ENCODE measurements at places on chromosomes 12 and 14. TPM values are rescaled to one million over a fixed set of nuclear protein-coding genes. Genes with fewer than 3 reads are reported as not detected.
A peak's percentile ranks its signal among the peaks of the same experiment; 100 is the strongest.

GRCh38 chr12:100962086-100962712 lies 167.6 kb downstream of the ANO4 start:
- DNase-seq, result no peak

FOXG1 gene
- under 0.01 TPM for polyA plus RNA-seq

DNA sequence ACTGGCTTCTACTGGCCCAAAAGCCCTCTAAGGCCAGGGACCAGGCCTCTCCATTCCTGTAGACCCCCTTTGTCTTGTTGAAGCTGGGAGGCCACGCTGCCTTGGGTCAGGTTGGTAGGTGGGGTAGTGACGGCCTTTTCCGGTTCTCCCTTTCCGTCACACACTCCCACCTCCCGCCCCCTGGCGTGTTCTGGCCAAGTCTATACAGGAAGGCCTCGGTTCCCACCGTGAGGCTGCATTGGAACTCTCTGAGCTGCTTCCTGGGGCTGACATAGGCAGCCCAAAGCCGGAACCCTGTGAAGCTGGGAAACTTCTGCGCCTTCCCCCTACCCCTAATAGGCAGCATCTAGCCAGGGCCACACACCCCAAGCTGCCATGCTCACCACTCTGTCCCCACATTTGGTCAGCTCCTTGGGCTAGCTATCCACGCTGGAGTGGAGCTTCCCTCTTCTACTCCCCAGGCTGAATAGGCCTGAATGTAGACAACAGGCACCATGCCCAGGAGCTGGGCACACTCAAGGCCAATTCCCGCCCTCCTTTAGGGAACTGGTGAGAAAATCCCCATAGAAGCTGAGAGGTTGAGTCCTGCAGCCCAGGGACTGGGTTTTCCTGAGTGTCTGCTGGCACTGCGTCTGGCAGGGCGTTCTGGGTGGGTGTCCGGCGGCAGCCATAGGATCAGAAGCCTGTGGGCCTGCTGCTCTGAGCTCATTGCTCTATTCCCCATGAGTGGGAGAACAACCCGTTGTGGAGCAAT lies 35.7 kb downstream of the RIN3 start:
- DNase-seq, result peak; percentile 55

DNA sequence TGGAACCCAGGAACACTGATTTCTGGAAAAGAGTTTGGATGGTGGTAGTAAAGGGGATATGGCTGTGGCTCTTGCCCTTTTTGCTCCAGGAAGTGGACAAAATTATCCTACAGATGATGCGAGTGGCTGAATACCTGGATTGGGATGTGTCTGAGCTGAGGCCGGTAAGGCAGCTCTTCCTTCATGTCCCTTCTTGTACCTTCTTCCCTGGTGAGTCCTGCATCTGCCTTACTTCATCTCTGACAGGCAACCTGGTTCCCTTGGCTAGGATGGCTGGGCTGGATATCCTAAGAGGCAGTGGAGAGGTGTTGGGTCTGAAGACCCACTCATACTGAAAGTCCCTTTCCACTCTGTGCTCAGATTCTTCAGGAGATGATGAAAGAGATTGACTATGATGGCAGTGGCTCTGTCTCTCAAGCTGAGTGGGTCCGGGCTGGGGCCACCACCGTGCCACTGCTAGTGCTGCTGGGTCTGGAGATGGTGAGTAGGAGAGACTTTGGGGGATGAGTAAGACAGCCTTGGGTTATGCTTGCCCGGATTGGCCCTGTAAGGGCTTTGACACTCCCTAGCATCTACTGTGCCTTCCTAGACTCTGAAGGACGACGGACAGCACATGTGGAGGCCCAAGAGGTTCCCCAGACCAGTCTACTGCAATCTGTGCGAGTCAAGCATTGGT lies 8.0 kb downstream of the DGKA start:
- no peak for DNase-seq

DNA sequence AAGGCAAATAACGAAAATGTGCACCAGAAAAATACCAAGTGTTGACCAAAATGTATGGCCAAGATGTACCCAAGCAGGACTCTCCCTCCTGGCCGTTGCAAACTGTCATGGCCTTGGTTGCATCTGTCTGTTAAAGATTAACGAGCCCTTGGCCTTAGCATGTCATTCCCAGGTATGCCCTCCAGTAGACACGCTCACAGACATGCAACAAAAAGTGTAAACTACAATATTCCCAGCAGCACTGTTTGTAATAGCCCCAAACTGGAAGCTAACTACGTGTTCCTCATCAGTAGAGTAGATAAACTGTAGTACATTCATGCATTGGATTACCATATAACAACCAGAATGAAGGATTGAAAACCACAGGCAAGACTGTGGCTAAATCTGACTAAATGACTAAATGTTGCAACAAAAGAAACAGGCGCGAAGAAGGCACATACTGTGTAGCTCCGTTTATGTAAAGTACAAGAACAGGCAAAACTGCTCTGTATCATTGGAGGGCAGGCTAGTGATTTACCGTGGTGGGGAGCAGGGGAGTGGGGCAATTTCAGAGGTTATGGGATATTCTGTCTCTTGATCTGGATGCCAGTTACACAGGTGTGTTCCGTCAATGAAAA lies 232.8 kb upstream of the DIO3 start:
- no peak for DNase-seq

GRCh38 chr14:22271838-22272799 lies 316.9 kb downstream of the DAD1 start:
- DNase-seq, result no peak

DNA sequence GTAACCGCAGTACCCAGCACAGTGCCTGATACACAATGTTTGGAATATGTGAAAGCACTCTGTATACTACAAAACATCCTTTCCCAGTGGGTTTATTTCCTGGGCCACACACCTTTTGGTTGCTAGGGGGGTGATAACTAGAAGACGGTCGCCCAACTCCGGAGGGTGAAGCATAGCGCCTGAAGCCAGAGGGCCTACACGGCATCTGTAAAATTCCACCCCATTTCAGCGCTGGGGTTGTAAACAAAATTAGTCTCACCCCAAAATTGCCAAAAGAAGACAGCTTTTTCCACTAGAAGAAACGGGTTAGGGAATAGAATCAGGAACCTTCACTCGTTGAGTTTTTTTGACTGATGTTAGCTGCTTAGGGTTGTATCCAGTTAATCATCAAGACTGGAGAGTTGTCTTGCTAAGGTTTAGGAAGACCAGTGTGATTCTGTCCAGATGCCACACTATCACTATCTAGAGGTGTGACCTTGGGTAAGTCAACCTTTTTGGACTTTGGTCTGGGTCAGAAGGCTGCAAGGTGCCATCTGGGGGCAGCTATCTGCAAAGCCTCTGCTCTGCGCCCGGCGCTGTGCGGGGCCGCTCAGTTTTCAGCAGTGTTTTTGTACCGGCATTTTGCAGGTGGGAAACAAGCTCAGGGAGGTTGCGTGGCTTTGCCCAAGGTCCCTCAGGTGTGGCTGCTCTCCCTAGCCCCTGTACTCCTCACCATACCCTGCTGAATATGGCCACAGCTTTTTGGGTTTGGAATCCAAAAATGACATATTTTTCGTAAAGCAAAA lies 1.3 kb downstream of the ZNF839 start:
- DNase-seq, result no peak

DNA sequence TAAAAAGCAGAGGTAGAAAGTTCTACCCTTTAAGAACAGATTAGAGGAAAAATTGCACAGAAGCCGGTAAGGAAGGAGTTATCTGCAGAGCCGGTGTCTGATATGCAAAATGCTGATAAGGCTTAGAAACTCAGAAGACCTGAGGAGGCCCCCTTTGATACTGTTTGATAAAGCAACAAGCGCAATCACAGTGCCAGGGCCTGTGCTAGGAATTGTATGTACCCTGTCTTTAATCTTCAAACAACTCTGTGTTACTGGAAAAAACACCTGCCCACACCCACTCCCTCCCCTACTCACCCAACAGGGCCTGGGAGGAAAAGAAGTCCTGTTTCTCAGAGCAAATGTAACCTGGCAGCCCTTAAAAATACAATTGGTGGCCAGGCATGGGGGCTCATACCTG lies 112.7 kb upstream of the FUT8 start:
- no peak for DNase-seq

PMCH gene
- polyA plus RNA-seq, result not detected

SPIC gene
- not detected for polyA plus RNA-seq

GRCh38 chr12:47272412-47273190 lies 192.8 kb upstream of the AMIGO2 start:
- DNase-seq, result no peak

DNA sequence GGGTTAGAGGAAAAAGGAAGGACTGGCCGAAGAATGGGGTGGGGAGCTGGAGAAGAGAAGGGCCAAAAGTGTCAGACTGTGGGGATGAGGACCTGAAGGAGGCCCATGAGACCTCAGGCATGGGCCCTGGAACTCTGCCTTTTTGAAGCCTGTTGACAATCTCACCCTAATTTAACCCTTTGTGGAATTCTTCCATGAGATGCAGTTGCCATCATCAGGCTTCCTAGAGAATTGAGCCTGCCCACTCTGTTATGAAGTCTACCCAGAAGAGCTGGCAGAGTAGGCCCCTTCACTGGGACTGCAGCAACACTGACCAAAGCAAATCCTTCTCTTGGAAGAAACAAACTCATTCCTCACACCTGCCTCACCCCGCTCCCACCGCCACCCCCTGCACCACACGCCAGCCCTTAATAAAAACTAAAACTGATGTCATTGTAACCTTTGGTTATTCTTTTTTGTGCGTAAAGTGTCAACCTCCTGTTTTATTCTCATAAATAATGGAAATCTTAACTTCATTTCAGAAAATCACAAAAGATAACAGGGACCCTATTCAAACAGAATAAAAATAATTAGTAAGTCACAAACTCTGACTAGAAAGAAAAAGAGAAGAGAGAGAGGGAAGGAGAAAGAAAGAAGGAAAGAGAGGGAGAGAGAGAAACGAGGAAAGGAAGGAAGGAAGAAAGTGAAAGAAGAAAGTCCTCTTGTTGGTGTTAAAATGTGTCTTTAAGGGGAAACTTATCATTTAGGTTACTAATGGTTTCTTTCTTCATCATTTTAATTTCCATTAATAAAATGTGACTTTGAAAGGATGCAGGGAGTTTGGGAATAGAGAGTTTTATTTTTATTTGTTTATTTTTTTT lies 61.3 kb downstream of the CRADD start:
- no peak for DNase-seq

TRPV4 gene
- 0.07 TPM for polyA plus RNA-seq

DNA sequence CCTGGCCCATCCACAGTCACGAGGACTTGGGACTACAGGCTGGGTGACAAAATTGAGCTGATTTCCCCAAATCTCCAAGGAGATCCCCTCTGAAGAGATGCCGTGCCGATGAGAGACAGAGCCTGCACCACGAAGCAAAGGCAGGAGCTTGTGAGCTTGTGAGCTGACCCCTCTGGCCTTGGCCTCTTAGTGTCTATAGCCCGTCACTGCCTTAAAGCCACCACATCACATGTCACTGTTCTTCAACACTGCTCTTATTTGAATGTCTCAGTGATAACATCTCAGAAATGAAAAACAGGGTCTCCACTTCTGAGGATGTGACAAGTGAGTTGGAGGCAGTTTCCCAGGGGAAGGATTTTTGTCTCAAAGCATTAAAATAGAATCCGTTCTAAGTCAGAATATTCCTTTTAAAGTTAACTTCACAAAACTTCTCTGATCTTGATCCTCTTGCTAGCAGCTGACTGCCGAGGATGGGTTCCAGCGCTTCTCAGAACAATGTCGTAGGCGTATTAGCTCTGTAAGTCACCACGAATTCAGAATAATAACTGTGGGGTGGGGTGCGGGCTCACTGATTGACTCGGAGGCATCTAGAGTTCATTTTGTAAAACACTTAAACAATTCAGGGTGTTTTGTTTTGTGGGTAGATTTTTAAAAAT lies 37.5 kb downstream of the CHST11 start:
- DNase-seq, result no peak

GRCh38 chr14:102828151-102828550 lies 50.9 kb downstream of the TRAF3 start:
- DNase-seq, result no peak

DNA sequence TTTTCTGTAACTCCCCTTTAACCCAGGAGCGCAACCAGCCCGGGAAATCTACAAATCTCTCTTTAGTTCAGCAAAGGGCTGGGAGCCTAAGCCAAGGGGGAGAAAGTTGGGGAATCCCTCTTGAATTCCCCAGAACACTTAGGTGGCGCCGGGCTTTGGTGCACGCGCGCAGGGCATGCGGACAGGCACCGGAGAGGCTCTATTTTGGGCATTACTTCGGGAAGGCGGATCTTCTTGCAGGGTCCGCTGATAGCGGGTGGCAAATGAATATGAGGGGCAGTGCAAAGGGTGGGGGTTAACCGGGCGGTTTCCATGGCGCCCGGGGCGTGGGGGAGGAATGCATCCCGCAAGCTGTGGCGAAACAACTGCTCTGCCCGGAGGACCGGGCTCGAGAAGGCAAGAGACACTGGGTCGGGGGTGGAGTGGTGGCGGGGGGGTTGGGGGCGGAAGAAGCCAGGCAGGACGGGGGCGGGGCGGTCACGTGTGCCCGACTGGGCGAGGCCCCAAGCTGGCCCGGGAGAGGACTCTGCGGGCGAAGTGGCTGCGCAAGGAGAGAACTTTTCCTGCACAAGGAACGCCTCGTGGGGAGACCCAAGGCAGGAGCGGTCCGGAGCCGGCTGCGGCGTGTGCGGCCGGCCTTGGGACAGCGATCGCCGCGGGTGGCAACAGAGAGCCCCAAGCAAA lies at the start of gene FLVCR2:
FLVCR2 (plus strand) TSS at position 519 of the 684 bp plus-strand sequence. CDS start 353 bp downstream, outside the sequence.
- DNase-seq, result peak; percentile 92

ACTR10 gene
- 69.0 TPM for polyA plus RNA-seq

GRCh38 chr14:50060871-50061663 lies 55.3 kb downstream of the VCPKMT start:
- DNase-seq, result peak; percentile 67

DNA sequence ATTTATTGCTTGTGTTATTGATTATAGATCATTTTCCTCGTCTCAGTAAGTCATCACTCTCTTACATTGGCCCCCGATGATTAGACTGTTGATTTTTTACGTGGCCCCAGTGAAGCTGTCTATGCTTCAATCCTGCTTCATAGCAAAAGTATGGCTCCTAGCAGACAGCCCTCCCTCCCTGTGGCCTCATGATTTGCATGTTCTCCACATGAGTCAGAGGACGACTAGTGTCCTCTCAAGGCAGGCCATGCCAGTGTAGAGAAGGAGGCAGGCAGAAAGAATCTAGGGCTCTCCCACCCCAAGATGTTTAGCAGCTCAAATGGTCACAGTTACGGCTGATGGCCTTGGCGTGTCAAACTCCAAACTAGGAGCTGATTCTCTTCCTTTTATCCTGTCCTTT lies 59.6 kb downstream of the FIGNL2 start:
- no peak for DNase-seq

- no peak for DNase-seq
Measured at GRCh38 chr12:50220363-50220995, 53.3 kb upstream of the CERS5 start.

- no peak for DNase-seq
Measured at GRCh38 chr14:90489916-90490719, 93.3 kb downstream of the CALM1 start.

- no peak for DNase-seq
Measured at GRCh38 chr12:50205648-50206047, 38.5 kb upstream of the CERS5 start.

TAS2R9 gene
- not detected for polyA plus RNA-seq
